ENCODE measurements at places on chromosomes 3 and 15.

DNA sequence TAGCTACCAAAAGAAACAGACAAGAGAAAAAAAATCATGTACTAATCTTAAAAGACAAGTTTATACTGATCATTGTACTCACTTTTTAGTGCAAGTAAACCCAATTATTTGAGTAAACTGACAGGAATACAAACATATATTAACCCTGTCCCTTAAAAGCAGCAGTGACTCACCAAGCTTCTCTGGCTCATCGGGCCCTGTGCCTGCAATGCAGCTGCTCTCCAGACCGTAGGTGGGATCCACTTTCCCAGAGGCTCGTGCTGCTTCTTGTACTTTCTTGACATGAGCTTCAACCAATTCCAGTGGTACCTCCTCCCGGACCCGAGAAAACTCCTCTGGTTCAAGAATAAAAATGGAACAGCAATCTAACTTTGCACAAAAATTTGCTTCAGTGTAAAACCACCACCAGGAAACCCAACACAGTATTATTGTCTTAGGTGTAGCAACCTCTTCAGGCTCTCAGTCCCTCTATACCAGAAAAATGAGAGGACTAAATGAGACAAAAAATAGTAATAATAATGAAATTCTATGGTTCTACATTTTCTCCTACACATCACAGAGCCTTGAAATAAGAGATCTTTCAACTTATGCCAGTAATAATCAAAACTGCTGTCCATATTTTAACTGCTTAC, 82.6 kb upstream of the CSPG5 start:
- no peak for DNase-seq

GRCh38 chr3:168124291-168124690, 28.6 kb upstream of the GOLIM4 start:
- DNase-seq, result no peak

GRCh38 chr3:150248116-150248887, 159.8 kb upstream of the TSC22D2 start:
- DNase-seq, result no peak

GRCh38 chr3:41018855-41019254, 180.4 kb upstream of the CTNNB1 start:
- DNase-seq, result no peak

GRCh38 chr3:168121184-168122017, 25.7 kb upstream of the GOLIM4 start:
- no peak for DNase-seq

DNA sequence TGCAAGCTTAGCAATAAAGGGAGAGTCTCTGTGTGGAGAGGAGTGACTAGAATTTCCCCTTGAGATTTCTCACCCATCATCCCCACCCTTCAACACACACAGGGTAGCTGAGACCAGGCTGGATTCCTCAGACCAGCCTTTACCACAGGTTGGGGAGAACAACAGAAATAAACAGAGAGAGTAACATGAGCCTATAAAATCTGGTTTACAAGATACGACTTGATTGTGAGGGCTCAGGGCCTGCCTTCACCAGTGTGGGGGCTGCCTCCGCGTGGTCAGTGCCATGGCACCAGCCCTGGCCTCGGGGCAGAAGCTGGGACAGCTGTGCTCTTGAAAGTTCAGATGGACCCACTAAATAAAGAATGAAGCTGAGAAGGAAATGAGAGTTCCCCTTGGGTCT, 14.6 kb upstream of the MAGEF1 start:
- DNase-seq, result no peak

- no peak for DNase-seq
These were observed 904.1 kb downstream of the OTOL1 start for GRCh38 chr3:162400697-162401096.

GRCh38 chr3:81580355-81580754, 181.1 kb downstream of the GBE1 start:
- no peak for DNase-seq

DNA sequence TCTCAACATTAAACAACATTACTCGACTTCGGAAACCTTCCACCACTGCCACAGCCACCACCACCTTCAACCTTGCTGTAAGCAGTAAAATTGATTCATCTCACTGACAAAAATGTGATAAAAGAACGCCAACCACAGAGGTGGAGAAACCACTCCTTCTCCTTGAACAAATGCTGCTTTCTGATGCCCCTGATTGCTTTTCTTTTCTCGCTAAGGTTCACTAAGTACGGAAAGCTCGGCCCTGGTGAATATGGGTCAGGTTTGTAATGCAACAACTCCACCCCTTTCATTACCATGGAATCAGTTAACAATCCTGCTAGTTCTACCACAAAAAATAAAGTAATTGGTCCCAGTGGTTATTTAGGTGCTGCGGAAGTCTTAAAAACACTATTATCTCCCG, 44.9 kb downstream of the MEIS2 start:
- DNase-seq, result no peak

GRCh38 chr15:48679952-48680351, 34.4 kb upstream of the FBN1 start:
- no peak for DNase-seq

DNA sequence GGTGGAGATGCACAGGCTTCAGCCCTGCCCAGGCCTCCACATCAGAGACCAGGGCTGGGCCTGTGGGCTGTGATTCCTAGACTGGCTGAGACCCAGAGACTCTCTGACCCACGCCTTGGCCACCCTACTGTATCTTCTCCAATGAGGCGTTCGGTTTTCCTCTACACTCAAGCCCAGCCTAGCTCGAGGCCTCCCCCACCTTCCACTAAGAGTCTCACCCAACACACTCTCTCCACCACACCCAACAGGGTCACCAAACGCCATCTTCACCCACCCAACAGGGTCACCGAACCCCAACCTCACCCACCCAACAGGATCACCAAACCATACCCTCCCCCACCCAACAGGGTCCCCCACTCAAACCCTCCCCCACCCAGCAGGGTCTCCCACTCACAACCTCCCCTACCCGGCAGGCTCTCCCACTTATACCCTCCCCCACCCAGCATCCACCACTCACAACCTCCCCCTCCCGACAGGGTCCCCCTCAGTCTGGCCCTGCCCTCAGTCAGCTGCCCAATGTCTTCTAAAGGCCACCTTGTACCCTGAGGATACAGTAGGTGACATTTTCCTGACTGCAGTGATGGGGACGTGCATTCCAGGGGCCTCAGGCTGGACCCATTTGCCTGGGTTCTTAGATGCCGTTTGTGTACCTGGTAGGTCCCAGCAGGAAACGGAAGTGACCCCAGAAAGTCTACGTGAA, 20.4 kb downstream of the CFAP100 start:
- no peak for DNase-seq

DNA sequence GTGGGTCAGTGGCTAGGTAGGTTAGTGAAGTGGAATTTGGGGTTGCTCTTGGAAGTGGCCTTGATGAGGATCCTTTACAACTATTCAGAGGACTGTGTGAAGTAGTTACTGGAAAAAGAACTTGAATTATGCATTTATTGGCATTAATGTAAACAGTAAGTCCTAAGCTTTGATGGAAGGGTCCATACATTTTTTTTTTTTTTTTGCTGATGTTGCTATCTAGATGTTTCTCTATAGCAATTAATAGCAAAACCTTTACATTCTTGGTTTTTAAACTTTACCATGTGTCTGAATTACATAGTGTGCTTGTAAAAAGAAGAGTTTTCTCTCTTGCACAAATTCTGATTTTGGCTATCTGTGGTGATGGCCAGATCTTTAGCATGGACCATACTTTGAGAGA, 9.5 kb downstream of the ZNF621 start:
- DNase-seq, result no peak

DNA sequence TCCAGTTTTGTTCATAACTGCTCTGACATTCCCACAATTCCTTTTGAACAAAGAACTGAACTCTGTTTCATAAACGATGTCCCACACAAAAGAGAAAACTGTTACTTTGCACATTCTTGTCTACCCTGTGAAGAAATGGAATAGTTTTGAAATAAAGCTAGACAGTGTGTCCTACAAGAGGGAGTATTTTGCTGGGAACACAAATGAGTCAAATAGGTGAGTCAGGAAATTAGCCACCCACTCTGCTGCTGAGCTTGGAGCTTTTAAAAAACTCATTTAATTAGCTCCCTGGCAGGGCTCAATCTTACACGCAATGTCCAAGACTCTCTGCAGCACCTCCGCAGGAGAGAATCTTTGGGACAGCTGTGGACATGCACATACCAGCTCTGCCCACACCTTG, 193.4 kb downstream of the SLC9A9 start:
- no peak for DNase-seq

DNA sequence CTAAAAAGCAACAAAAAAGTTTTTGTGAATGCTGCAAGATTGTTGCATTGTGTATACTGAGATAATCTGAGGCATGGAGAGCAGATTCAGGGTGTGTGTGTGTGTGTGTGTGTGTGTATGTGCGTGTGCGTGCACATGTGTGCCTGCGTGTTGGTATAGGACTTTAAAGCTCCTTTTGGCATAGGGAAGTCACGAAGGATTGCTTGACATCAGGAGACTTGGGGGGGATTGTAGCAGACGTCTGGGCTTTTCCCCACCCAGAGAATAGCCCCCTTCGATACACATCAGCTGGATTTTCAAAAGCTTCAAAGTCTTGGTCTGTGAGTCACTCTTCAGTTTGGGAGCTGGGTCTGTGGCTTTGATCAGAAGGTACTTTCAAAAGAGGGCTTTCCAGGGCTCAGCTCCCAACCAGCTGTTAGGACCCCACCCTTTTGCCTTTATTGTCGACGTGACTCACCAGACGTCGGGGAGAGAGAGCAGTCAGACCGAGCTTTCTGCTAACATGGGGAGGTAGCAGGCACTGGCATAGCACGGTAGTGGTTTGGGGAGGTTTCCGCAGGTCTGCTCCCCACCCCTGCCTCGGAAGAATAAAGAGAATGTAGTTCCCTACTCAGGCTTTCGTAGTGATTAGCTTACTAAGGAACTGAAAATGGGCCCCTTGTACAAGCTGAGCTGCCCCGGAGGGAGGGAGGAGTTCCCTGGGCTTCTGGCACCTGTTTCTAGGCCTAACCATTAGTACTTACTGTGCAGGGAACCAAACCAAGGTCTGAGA, 4.7 kb downstream of the BHLHE40 start:
- DNase-seq, result no peak

DNA sequence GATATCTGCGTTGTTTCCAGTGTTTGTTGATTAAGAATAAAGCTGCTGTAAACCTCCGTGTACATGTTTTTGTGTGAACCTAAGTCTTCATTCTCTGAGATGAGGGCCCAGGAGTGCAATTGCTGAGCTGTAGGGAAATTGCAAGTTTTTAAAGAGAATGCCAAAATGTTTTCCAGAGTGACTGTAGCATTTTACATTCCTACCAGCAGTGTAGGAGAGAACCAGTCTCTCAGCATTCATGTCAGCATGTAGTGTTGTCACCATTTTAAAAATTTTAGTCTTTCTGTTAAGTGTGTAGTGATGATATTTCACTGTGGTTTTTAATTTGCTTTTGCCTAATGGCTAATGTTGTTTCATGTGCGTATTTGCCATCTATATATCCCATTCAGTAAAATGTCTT, 3.4 kb upstream of the MGLL start:
- no peak for DNase-seq

GRCh38 chr3:42163622-42164244, 72.6 kb downstream of the TRAK1 start:
- no peak for DNase-seq

DNA sequence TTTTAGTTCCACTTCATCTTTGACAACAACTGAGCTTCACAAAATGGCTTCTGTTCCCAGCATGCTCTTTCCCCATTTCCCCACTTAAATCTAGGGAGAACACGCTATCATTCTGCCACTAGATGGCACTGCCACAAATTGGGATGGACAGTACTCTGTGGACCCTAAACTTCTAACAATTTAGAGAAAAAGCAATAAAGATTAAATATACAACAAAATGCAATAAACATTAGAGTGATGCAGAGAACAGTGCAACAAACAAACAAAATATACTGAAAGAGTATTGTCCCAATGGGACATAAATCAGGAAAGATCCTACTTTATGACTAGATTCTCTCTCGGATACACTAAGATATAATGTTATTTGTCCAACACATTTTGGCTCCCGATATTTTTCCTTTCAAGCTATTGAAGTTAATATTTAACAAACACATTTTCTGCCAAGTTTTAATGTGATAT, 169.7 kb upstream of the TMCO5A start:
- peak; percentile 41 for DNase-seq

GRCh38 chr3:161559177-161559998, 62.8 kb downstream of the OTOL1 start:
- peak; percentile 10 for DNase-seq

- DNase-seq, result peak; percentile 21
These were observed 2.4 kb downstream of the ARHGEF3 start for GRCh38 chr3:56799251-56799882.

- DNase-seq, result no peak
These were observed 897 bp upstream of the TLE3 start for GRCh38 chr15:70098461-70099166.

DNA sequence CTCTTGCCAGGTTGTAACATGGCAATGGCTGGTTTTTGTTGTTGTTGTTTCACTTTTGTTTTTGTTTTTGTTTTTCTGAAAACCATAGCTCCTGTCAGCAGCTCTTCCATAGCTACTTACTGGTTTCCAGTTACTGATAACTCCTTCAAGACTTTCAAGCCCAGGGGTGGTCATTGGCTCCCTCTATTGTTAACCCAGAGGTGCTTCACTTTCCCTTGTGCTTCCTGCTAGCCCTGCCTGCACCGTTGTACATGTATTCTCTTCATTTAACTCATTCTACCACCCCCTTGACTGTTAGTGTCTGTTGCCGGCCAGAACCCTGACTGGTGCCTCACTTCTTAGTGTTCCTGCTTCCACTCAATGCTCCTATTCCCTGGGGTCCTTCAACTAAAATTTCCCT, 4.2 kb upstream of the TRAT1 start:
- no peak for DNase-seq

DNA sequence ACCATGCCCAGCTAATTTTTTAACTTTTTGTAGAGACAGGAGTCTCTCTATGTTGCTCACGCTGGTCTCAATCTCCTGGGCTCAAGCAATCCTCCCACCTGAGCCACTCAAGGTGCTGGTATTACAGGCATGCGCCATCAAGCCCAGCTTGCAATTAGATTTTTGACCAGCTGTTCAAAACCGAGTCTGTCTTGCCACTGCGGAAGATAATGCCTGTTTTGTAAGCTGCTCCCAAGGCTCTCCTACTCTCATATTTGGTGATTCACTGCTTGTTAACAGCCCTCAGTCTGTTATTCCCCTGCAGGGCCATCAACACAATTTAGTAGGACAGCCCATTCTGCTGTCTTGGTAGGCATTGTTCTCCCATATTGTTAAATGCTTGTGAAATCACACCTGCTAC, 17.8 kb upstream of the MCCC1 start:
- peak; percentile 38 for DNase-seq

GRCh38 chr3:187211532-187212195, 14.4 kb downstream of the RTP1 start:
- DNase-seq, result no peak

DNA sequence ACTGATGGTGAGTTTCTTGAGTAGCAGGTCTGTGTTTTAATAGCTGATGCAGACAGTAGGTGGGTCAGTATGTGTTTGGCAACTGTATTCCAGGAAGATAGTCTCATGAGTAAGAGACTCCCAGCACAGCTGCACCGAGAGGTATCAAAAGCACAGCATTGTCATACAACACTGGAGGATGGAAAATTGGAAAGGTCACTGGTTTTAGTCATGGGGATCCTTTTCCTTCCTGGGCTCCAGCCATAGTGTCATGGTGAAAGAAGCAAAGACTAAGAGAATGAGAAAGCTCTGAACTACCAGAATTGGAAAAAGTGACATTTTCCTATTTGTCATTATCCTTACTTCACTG, 61.5 kb downstream of the P3H2 start:
- no peak for DNase-seq

- no peak for DNase-seq
These were observed 427.2 kb upstream of the CBLB start for GRCh38 chr3:106296062-106296461.

GRCh38 chr3:102095383-102095782, 246.1 kb downstream of the NFKBIZ start:
- no peak for DNase-seq

Data from NCI-H2171 (cell line).